Effector memory CD8-positive, alpha-beta T cell (primary cell): ENCODE measurements at places on chromosomes 7 and 10.

- no peak for DNase-seq
Measured at GRCh38 chr7:156224833-156225225, 412.6 kb upstream of the SHH start.

- no peak for DNase-seq
Measured at GRCh38 chr7:68485253-68485917, 1112.9 kb upstream of the AUTS2 start.

- DNase-seq = no peak
Measured at GRCh38 chr7:101594790-101595189, 34.3 kb downstream of the MYL10 start.

DNA sequence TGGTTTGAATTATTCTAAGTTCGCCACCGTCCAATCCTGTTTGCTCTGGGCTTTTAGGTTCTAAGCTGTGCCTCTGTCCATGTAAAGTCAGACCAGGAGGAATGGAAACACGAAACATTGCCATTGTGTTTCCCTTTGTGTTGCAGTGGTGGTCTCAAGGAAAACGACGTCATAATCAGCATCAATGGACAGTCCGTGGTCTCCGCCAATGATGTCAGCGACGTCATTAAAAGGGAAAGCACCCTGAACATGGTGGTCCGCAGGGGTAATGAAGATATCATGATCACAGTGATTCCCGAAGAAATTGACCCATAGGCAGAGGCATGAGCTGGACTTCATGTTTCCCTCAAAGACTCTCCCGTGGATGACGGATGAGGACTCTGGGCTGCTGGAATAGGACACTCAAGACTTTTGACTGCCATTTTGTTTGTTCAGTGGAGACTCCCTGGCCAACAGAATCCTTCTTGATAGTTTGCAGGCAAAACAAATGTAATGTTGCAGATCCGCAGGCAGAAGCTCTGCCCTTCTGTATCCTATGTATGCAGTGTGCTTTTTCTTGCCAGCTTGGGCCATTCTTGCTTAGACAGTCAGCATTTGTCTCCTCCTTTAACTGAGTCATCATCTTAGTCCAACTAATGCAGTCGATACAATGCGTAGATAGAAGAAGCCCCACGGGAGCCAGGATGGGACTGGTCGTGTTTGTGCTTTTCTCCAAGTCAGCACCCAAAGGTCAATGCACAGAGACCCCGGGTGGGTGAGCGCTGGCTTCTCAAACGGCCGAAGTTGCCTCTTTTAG is 46.3 kb upstream of the DMBT1 start:
- no peak for DNase-seq

- no peak for DNase-seq
Measured at GRCh38 chr7:131919920-131920709, 363.7 kb upstream of the PODXL start.

GRCh38 chr7:148334959-148335577 is 255.5 kb upstream of the C7orf33 start:
- no peak for DNase-seq

- DNase-seq = no peak
Measured at GRCh38 chr10:132178672-132179545, 7.8 kb upstream of the DPYSL4 start.

- DNase-seq = no peak
Measured at GRCh38 chr7:18530224-18531179, 35.0 kb downstream of the HDAC9 start.

GRCh38 chr10:10544890-10545289 is 472.8 kb upstream of the CELF2 start:
- no peak for DNase-seq

GRCh38 chr10:131653140-131653539 is 247.7 kb upstream of the PPP2R2D start:
- no peak for DNase-seq

DNA sequence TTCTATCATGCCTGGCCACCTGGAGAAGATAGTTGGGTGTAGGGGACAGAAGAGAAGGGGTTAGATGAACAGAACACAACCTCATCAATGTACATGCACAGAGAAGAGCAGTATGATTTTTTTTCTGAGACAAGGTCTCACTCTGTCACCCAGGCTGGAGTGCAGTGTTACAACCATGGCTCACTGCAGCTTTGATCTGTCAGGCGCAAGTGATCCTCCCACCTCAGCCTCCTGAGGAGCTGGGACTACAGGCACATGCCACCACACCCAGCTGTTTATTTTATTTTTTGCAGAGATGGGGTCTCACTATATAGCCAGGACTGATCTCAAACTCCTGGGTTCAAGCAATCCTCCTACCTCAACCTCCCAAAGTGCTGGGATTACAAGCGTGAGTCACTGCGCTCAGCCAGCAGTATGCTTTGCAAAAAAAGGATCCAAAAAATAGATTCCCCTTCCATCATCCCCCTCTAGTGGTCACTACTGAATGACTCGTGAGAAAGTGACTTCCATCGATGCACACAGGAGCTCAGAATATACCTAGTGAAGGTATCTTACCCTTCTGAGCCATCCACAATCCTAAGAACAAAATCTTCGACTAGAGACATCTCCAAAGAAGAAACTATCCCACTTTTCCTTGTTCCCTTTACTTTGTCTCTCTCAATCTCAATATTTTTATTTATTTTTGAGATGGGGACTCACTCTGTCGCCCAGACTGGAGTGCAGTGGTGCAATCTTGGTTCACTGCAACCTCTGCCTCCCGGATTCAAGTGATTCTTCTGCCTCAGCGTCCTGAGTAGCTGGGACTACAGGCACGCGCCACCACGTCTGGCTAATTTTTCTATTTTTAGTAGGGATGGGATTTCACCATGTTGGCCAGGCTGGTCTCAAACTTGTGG is 21.0 kb downstream of the ZCWPW1 start:
- peak; percentile 63 for DNase-seq

- no peak for DNase-seq
Measured at GRCh38 chr10:109701633-109702215, 221.6 kb downstream of the XPNPEP1 start.
